ENCODE measurements at places on chromosomes 1 and 21.

DNA sequence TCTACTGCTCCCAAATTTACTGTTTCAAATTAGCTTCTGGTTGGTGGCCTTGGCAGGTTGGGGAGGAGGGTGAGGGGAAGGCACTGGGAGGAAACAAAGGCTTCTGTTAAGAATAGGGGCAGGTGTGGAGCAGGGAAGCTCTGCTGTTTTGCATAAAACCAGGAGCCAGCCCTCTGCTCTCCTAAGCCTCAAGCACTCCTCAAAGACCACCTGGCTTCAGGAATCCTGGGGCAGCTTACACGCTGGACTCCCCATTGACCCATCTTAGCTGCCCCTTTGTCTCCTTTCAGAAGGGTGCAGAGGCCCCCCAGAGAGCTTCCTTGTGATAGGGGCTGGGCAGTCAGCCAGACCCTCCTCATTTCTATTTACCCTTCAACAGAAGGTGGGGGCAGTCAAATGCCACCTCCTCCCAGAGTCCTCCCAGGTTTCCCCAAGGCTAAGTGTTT is 11.5 kb upstream of the DHRS3 start:
- no peak for DNase-seq

- DNase-seq, result no peak
Observed at GRCh38 chr21:39196310-39196709, 13.1 kb upstream of the PSMG1 start.

DNA sequence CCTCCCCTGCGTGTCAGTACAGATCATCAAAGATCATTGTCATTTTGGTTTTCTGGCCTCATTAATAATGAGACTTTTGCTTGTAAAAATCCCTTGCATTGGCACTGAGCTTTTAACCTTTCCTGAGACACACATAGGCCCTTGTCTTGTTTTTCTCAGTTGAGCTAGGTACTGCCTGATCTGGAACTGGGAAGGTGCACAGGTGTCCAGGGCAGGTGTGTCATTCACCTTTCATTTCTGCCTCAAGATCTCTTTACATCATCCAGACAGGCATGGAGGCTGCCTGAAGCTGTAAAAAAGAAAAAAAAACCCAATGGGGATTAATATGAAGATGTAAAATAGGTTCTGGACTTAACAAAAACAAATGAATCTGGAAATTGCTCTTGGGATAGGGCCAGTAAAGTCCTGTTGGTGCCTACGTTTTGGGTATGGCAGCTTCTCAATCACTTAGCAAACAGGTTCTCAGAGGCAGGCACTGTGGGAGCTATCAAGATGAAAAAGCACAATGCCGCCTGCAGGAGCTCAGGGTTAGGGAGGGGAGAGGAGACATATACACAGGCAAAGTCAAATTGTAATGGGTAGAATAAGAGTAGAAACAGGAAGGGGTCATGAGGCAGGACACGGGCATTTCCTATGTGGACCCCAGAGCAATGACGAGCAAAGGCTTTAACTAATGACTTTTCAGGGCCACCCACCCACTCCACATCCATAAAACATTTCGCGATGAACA is 1.0 kb upstream of the KCNC4 start:
- no peak for DNase-seq

GRCh38 chr21:32946654-32947053 is 79.1 kb upstream of the OLIG2 start:
- no peak for DNase-seq

GRCh38 chr1:15344800-15345704 is 64.6 kb upstream of the EFHD2 start:
- no peak for DNase-seq

DNA sequence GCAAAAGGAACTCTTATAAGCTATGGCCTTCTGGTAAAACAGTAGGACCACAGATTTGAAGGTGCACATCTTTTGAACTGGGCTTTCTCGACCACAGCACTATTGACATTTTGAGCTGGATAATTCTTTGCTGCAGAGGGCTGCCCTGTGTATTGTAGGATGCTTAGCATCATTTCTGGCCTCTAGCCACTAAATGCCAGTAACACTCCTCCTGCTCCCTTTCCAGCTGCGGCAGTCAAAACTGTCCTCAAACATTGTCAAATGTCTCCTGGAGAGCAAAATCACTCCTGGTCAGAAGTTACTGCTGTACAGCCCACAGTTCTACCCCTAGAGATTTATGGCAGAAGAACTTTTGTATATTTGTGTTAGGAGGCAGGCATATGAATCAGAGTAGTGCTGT is 836.7 kb downstream of the PLA2G4A start:
- no peak for DNase-seq

DNA sequence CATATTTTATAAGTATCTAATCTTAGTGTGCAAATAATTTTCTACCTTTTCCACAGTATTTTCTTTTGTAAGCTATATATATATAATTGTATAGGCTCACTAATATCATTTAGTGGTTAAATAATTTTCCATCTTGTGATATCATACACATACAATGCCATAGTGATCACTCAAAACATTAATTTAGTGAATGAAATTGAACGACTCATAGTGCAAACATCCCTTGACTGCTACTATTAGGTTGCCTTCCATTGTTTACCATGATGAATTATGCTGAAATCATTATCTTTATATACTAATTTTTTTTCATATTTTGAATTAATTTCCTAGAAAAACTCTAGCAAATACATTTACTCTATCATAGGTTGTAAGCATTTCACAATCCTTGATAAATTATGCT is 127.1 kb downstream of the PCNX2 start:
- no peak for DNase-seq

- DNase-seq, result no peak
Observed at GRCh38 chr1:27496604-27497155, 6.7 kb upstream of the WASF2 start.

- no peak for DNase-seq
Observed at GRCh38 chr1:67987046-67987799, 63.2 kb downstream of the DIRAS3 start.

DNA sequence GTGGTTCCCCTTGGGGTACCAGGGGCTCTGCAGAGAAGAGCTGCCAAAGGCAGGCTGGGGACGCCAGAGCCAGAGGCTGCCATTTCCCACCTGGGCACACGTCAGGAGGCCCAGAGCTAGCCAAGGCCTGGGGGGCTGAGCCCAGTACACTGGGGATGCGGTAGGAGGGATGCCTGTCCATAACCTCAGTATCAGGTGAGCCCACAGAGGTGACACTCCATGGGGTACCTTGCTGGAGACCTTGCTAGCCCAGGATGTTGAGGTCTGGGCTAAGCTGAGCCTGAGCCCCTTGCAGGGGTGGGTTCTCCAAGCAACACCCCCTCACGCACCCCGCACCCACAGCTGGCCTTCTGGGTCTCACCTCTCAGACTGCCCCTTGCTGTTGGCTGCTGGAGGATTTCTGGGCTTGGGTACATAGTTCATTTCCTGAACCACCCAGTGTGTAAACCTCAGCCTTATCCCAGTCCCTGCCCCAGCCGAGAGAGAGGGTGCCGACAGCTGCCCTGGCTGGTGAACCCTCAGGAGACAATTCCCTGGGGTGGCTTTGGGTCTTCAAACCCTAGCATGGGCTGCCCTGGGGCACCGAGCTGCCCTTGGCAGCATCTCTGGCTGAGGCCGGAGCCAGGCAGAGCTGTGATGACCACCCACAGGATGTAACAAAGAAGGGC is 92.5 kb upstream of the VAMP3 start:
- no peak for DNase-seq

GRCh38 chr1:1941868-1942752 is 23.0 kb upstream of the TMEM52 start:
- no peak for DNase-seq

GRCh38 chr21:15365751-15366392 is 301.1 kb upstream of the NRIP1 start:
- DNase-seq, result no peak

GRCh38 chr21:45102391-45102932 is 28.1 kb downstream of the ADARB1 start:
- DNase-seq, result no peak

DNA sequence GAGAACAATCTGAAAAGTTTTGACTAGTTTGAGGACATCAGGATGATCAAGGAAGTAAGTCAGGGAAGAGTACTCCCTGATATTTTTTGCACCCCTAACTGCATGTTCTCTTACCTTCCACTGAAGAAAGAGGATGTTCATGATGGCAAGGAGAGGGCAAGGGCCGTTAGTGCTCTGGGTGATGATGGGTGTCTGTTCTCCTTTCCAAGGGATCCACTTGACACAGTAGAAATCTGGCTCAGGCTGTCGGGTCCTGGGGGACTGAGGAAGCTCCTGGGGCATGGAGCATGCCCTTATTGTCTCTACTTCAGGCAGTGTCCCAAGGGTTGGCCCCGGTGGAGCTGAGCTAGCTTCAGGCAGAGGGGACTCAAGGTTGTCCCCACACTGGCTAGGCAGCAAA is 4.7 kb downstream of the MINDY1 start:
- no peak for DNase-seq

DNA sequence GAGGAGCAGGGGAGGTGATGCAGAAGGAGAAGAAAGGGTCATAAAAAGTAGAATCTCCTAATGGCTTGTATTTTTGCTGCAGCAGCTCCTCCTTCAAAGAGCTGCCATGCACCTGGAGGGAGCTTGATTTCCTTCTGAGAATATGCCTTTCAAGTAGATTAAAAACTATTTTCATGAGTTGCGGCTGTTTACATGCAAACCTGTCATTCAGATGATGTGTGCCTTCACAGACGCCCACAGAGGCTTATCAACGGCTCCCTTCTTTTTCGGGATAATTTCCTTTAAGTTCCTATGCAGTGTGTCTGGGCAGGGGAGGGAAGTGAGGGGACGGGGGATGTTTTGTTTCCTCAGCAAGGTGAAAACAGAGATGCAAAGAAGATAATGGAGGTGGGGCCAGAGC is 38.8 kb downstream of the TNR start:
- no peak for DNase-seq

- no peak for DNase-seq
Observed at GRCh38 chr1:18398791-18399530, 81.8 kb upstream of the KLHDC7A start.

GRCh38 chr1:112937070-112937469 is 18.9 kb downstream of the SLC16A1 start:
- DNase-seq, result no peak

DNA sequence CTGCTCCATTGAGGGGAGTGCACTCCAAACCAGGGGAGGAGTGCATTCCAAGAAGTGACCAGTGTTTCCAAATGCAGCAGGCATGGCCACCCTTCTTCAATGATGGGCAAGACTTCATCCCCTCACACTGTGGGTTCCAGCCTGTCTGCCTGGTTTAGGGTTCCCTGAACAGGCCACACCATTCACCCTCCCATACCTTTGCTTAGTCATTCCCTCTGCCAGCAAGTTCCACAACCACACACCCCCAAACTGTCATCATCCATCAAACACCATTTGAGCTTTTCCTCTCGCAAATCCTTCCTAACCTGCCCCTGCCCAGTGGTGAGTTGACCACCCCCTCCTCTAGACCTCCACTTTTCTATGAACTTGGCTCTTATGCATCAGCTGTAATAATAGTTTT is 116.0 kb downstream of the PLPP3 start:
- no peak for DNase-seq

DNA sequence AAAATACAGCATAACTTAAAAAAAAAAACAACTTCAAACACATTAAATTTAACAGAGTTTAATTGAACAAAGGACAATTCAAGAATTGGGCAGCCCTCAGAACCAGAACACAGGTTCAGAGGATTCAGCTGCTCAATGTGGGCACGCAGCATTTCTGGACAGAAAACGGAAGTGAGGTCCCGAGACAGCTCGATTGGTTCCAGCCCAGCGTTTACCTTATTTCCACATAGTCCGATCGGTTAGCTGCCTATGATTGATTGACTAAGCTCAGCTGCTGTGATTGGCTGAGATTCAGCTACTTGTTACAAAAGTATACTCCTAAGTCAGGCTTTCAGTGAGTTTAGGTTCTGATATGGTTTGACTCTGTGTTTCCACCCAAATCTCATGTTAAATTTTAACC is 33.3 kb downstream of the ZP4 start:
- no peak for DNase-seq

- DNase-seq, result no peak
Observed at GRCh38 chr1:223742856-223743517, 30.6 kb downstream of the CAPN2 start.

GRCh38 chr1:42013881-42014470 is 95.3 kb upstream of the HIVEP3 start:
- DNase-seq, result no peak

GRCh38 chr1:240338837-240339236 is 247.2 kb downstream of the FMN2 start:
- no peak for DNase-seq

GRCh38 chr21:38120984-38121855 is 135.6 kb upstream of the KCNJ15 start:
- no peak for DNase-seq

- DNase-seq, result no peak
Observed at GRCh38 chr1:208423526-208423925, 179.3 kb upstream of the PLXNA2 start.

GRCh38 chr1:227771771-227772170 is 36.5 kb downstream of the SNAP47 start:
- DNase-seq, result no peak

- no peak for DNase-seq
Observed at GRCh38 chr1:7560128-7560527, 211.0 kb upstream of the VAMP3 start.

DNA sequence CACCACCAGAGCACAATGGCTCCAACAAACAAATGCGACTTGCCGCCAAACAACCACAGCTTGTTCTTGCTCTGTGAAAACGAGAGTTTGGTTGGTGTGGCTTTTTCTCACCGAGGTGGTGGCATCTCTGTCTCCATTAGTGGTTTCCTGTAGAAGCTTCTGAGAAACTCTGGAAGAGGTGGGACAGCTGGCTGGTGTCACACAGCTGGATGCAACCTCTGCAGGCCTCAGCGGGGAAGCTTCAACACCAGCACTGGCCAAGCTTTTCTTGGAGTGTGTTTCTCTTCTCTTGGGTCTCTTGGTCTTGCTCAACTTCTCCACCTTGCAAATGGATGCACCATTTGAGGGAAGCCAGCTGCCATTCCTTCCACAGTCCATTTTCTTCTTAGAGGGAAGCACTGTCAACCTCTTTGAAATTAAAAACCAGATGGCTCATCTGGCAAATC is 124.8 kb downstream of the KCNN3 start:
- DNase-seq, result no peak

DNA sequence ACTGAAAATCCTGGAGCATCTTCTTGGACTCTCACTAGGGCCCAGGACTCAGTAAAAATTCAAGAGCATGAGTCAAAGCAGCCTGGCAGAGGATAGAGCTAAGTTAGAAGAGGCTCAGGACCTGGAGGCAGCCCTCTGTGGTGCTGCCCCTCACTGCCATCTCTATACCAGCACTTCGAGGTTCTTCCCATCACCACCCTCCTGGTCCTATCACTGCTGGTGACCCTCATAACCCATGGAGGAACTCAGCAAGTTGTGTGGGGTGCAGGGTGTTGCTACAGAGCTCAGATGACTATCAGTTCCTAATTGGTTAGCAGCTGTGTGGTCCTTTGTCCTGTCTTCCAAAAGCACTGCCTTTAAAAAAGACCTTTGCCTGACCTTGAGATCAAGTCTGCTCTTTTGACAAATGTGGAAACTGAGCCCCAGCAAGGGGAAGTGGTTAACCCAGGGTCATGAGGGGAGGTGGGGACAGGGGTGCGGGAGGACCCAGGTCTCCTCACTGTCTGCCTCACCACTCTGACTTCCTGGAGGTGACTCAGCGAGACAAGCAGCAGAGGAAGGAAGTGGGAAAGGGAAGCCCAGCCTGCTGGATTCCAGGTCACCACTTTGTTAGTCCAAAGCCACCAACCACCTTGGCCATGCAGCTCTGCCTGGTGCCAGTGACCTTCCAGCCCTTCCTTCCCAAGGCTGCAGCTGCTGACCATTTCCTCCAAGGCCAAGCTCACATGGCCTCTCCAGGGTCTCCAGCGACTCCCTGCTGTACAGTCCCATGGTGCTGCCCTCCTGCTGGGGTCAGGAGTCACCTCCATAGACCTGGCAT is 199.4 kb upstream of the EDN2 start:
- no peak for DNase-seq

- no peak for DNase-seq
Observed at GRCh38 chr1:121522061-121522759, 337.4 kb downstream of the SRGAP2C start.
